ENCODE measurements at places on chromosomes 7 and 10. TPM values are rescaled to one million over a fixed set of nuclear protein-coding genes. Genes with fewer than 3 reads are reported as not detected.

The FXYD4 gene
- total RNA-seq = not detected

The C10orf95 gene
- total RNA-seq = 0.41 TPM

The CTAGE8 gene
- total RNA-seq = 13.8 TPM

The KAZALD1 gene
- 8.5 TPM for total RNA-seq

The EBLN1 gene
- total RNA-seq = not detected

The GPR15LG gene
- 467 TPM for total RNA-seq

The LIPN gene
- total RNA-seq = not detected

The FAM25G gene
- not detected for total RNA-seq

The SLK gene
- 45.7 TPM for total RNA-seq
